Uterus (tissue), 4 donors: ENCODE measurements at places on chromosomes 5 and 9. TPM values are rescaled to one million over a fixed set of nuclear protein-coding genes. Genes with fewer than 3 reads are reported as not detected.

DNA sequence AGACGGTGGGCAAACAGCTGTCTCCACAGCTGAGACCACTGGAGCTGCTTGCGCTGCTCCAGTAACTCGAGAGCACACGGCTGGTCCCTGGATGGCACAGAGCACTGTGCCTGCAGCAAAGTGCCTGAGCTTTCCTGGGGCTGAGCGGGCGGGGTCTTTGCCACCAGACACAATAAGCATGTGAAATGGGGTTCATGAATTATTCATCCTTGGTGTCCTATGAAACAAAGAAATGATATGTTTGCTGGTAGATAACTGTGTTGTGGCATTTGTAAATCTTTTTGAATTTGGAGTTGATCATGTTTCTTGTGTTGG is 151.7 kb upstream of the MPDZ start:
- DNase-seq = no peak

GRCh38 chr5:30279237-30279636 is 914.2 kb upstream of the CDH6 start:
- no peak for DNase-seq

GRCh38 chr9:112856843-112857242 is 33.8 kb downstream of the SLC46A2 start:
- no peak for DNase-seq

DNA sequence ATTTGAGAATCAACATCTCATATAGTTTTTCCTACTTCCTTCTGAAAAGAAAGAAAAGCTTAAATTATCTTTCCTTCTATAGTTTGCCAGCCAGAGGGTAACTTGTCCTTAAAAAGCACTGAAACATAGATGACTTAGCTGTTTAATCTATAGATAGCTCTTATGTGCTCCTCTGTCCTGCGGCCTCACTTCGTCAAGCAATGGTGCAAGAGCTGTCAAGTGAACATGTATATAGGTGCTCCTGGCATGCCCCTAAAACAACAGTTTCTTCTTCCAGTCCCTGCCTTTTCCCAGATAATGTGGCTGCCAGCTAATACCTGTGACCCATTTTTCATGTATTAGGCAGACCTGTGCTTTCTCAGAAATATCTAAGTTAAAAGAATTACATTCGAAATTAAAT is 287.7 kb upstream of the EFNA5 start:
- no peak for DNase-seq

DNA sequence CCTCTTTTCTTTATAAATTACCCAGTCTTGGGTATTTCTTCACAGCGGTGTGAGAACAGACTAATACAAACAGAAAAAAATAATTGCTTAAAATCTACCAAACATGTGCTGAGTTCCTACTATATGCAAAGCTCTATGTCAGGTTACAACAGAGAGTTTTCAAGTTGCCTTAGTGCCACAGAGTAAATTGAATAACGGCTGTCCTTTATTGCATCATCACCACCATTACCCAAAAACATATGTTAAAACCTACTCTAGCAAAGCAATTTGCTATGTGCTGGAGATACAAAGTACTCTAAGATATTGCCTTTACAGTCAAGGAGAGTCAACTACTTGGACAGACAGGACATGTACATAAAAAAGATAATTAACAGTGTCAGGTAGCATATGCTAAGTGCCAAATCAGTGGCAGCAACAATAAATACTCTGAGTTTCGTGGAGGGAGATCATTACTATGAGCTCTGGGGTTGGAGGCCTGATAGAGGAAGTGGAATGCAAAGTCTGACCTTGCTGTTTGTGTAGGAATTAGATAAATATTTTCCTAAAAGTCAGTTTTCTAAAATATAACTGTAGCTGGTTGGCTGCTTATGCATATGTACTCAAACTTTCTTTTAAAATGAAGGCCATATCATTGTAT is 1058.7 kb upstream of the WWC1 start:
- DNase-seq = no peak

DNA sequence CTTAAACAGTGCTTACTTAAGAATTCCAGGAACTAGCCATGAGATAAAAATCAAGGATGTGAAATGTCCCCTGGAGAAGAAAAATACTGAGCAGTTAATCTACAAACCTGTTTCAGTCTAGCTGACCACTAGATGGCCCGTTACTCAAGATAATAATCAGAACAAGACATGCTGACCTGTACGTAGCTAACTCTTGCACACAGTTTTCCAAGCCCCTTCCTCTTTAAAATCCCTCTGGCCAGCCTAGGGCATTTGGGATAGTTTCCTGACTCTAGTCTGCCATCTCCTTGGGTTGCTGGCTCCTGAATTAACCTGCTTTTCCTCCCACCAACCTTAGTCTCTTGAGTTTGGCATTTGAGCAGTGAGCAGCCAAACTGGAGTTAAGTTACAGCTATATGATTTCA is 59.2 kb upstream of the TRAF1 start:
- DNase-seq = no peak

GRCh38 chr5:55222985-55223811 is 3.9 kb downstream of the MCIDAS start:
- no peak for DNase-seq

GRCh38 chr9:110255463-110256379 is 586 bp downstream of the TXN start:
- DNase-seq = peak; percentile 39

Gene ERBIN
- 159 TPM for total RNA-seq

DNA sequence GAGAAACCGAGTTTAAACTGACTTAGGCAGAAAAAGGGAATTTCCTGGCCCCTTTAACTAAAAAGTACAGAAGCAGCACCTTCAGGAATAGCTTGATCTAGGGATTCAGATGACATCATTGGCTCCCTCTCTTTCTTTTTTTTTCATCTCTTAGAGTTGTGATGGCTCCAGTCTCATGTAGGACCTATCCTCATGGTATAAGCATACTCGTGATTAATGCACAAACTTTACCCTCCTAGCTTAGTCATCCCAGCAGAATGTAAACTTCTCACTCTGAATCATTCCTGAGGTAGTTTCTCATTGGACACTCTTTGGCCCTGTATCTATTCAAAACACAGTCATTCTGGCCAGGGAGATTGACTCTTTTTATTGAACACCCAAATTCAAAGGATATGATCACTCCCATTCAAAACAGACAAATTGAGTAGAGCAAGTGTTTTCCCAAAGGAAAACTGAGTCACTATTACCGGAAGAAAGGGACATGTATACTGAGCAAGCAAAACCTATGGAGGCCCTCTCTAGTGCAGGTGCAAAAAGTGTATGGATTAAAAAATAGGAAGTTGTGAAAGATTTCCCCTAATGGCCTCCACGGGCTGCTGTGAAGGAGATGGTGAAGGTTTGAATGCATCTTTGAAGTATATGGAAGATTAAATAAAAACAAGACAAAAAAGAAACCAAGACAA is 27.6 kb upstream of the SMIM23 start:
- no peak for DNase-seq

DNA sequence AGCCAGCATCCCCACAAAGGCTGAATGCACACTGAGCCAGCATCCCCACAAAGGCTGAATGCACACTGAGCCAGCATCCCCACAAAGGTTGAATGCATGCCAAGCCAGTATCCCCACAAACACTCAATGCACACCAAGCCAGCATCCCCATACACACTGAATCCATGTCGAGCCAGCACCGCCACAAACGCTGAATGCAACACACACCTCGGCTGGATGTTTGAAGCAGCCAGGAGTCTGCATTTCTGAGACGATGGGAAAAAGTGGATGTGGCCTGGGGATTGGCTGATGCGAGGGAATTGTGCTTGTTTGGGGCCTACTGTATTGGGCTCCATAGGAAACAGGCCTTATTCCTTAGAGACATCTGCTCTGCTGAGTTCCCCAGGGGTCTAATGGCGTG is 30.9 kb upstream of the CEP72 start:
- DNase-seq = no peak

Gene SEMA6A
- total RNA-seq = 22.4 TPM

Gene DAB2
- total RNA-seq = 80.1 TPM

- no peak for DNase-seq
Observed at GRCh38 chr9:112601636-112602035, 115.0 kb downstream of the KIAA1958 start.

- DNase-seq = no peak
Observed at GRCh38 chr5:61732369-61732768, 400.3 kb downstream of the ZSWIM6 start.

DNA sequence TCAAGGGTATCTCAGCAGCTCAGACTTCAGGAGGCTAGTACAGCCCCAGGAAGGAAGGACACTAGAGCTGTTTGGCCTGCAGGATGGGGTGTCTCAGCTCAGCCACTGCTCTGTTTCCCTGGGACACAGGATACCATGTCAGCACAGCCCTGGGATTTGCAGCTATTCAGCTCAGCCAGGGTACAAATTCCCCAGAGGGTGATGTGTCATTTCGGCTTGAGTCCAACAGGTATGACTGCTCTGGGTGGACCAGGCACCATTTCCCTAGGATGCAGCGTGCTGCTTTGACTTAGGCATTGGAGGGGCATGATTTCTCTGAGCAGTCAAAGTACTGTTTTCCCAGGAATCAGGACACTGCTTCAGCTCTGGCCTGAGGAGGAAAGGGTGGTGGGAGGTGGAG is 130.1 kb downstream of the ARSB start:
- no peak for DNase-seq
